ENCODE measurements at places on chromosomes 12 and 14.

GRCh38 chr14:71475916-71476315 is 456.3 kb upstream of the RGS6 start:
- no peak overlapping the region for H3K27ac ChIP-seq
- H3K36me3 ChIP-seq, result no peaks in the 10 kb centered on the region
- H3K4me1 ChIP-seq, result peaks cover 9% of the 10 kb centered on the region
- no peak overlapping the region for H3K4me3 ChIP-seq
- no peak for DNase-seq

- H3K4me1 ChIP-seq, result no peaks in the 10 kb centered on the region
- H3K36me3 ChIP-seq, result no peaks in the 10 kb centered on the region
- DNase-seq, result no peak
- H3K27ac ChIP-seq, result no peak overlapping the region
- H3K27me3 ChIP-seq, result no peaks in the 10 kb centered on the region
Observed at GRCh38 chr12:58513852-58514251, 406.5 kb downstream of the LRIG3 start.

DNA sequence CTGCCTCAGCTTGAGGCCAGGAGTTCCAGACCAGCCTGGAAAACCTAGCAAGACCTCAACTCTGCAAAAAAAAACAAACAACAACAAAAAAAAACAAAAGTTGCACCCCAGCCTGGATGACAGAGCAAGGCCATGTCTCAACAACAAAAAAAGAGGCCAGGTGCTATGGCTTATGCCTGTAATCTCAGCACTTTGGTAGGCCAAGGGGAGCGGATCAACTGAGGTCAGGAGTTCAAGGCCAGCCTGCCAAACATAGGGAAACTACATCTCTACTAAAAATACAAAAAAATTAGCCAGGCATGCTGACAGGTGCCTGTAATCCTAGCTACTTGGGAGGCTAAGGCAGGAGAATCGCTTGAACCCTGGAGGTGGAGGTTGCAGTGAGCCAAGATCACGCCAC is 6.5 kb upstream of the SLC2A14 start:
- no peaks in the 10 kb centered on the region for H3K4me1 ChIP-seq
- no peaks in the 10 kb centered on the region for H3K27me3 ChIP-seq

DNA sequence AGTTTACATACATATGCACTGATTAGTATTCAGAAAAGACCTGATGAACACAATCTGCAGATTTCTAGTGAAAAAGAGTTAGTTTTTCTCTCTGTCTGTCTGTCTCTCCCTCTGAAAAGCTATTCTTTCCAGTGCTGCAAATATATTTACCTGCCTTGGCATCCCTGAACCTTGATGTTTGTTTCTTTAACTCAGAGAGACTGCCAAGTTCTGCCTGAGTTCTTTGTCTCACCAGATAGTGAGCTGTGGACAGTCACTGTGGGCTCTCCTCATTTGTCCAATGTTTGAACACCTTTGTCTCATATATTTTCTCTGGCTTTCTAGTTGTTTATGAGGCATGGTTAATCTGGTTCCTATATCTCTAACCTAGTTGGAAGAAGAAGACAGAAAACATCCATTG is 250.4 kb downstream of the SOX5 start:
- no peaks in the 10 kb centered on the region for H3K36me3 ChIP-seq
- H3K27me3 ChIP-seq, result no peaks in the 10 kb centered on the region
- no peak overlapping the region for H3K27ac ChIP-seq
- H3K4me3 ChIP-seq, result no peak overlapping the region

DNA sequence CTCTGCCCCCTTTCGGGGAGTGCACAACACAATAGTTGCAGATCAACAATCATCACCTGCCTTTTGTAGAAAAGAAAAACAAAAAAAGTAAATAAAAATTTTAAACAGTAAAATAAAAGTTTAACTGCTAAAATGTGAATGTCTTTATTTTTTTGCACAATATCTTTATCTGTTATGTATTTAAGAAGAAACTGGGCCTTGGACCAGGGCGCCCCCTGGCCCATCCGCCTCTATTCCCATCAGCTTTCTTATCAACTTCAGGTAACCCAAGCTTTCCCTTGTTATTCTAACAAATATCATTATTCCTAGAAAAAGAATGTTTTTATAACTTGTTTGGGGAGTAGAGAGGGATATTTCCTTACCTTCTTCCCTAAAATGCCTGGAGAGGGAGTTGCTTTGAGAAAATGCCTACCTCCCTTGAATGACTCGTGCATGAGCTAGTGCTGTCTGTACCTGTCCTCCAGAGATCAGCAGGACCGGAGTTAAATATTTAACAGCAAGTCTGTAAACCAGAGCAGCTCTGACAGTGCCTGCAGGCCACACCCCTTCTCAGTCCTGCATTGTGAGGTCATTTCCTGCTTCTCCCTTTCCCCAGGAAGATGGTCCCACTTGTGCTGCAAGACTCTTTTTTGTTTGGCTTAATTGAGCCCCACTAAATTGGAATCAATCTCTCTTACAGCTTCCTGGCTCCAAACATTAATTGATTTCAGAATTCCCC is 192.8 kb upstream of the RGS6 start:
- peaks cover 13% of the 10 kb centered on the region for H3K36me3 ChIP-seq
- peak overlapping the region; percentile 54 for H3K27ac ChIP-seq
- peaks cover 4% of the 10 kb centered on the region for H3K4me1 ChIP-seq
- H3K27me3 ChIP-seq, result no peaks in the 10 kb centered on the region

DNA sequence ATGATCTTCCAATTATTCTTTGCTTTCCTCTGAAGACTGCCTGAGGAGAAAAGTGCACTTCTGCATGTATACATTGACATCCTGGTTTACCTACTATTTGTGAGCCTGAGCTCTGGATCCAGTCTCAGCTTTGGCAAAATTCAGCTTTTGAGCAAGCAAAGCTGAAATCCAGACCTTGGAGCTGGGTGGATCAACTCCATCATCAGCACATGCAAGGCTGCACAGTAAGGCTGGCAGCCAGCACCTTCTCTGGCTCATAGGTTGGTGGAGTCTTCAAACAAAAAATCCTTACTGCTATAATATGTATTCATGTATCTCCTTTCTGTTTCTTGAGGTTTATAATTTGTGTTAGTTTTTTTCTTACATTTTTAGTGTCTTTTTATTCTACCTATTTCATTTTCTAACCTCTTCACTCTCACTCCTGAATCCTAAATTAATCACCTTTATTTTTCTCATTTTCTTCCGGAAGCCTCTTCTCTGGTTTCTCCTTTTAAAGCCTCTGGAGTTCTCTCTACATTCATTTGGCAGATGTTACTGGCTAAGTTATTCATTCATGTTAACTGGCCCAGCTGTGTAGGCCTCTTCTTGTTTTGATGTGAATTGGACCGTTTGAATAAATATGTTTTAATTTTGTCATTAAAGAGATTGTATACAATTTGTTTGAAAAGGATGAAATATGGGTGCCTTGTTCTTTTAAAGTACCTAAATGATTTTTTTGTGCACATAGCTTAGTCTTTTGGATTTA is 224.8 kb downstream of the DACT1 start:
- no peaks in the 10 kb centered on the region for H3K27me3 ChIP-seq
- H3K4me1 ChIP-seq, result peaks cover 4% of the 10 kb centered on the region
- H3K27ac ChIP-seq, result no peak overlapping the region
- H3K4me3 ChIP-seq, result no peak overlapping the region
- no peak for DNase-seq

DNA sequence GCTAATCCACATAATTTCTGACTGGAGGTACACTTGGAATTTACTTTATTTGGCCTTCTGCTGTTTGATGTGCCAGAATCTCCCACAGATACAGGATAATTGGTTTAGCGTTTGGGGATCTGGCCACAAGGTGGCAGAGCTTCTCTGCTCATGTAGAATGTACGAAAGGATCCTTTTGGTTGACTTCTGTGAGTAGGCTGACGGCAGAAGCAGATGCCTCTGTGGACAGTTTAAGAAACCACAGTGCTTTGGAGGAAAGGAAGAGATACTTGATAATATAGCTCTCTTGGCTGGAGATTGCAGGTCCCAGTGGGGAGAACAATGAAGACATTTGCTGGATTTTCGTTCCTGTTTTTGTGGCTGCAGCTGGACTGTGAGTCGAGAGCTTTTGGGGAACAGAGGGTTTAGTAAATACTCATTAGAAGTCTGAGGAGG is 75.3 kb upstream of the OR4E1 start:
- no peaks in the 10 kb centered on the region for H3K4me1 ChIP-seq
- no peak overlapping the region for H3K27ac ChIP-seq
- no peak overlapping the region for H3K4me3 ChIP-seq

DNA sequence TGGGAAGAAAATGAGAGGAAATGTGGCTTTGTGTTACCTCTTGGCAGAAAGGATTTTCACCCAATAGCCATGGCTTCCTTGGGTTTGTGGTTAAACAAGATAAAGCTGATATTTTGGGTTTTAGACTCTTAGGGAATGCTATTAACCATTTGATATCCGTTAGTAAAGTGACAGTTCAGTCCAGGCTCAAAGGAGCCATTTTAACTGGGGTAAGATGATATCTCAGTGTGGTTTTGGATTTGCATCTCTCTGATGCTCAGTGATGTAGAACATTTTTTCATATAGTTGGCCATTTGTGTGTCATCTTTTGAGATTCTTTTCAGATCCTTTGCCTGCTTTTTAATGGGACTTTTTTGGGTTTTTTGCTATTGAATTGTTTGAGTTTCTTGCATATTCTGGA is 30.1 kb downstream of the IFT43 start:
- H3K27me3 ChIP-seq, result no peaks in the 10 kb centered on the region
- peaks cover 3% of the 10 kb centered on the region for H3K4me1 ChIP-seq
- DNase-seq, result no peak
- peaks cover under 1% of the 10 kb centered on the region for H3K36me3 ChIP-seq
- H3K27ac ChIP-seq, result no peak overlapping the region
- no peak overlapping the region for H3K4me3 ChIP-seq

DNA sequence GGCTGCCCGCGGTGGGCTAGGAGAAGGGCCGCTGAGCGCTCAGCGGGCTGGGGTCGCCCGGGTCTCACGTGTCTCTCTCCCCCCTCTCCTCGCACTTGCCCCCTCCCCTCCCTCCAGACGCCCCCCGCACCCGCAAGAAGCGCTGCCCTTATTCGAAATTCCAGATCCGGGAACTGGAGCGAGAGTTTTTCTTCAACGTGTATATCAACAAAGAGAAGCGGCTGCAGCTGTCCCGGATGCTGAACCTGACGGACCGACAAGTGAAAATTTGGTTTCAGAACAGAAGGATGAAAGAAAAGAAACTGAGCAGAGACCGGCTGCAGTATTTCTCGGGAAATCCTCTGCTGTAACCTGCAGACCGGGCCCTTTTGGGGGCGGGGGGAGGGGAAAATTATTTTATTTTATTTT is 314 bp upstream of the HOTAIR start:
- no peak overlapping the region for H3K27ac ChIP-seq
- no peak for DNase-seq

DNA sequence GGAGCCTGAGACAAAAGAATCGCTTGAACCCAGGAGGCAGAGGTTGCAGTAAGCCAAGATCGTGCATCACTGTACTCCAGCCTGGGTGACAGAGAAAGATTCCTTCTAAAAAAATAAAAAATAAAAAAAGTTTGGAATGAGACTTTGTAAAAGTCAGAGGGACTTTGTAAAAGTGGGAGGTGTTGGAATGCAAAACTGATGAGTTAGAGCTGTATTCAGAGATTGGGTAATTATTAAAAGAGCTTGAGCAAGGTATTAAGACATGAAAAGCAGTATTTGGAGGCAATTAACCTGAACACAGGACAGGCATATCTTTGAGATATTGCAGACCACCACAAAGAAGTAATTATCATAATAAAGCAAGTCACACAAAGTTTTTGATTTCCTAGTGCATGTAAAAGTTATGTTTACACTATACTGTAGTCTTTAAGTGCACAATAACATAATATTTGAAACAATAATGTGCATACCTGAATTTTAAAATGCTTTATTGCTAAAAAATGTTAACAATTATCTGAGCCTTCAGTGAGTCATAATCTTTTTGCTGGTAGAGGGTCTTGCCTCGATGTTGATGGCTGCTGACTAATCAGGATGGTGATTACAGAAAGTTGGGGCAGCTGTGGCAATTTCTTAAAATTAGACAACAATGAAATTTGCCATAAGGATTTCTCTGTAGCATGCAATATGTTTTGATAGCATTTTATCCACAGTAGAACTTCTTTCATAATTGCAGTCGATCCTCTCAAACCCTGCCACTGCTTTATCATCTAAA is 33.1 kb downstream of the PHLDA1 start:
- DNase-seq, result no peak
- no peaks in the 10 kb centered on the region for H3K27me3 ChIP-seq
- no peak overlapping the region for H3K27ac ChIP-seq
- H3K36me3 ChIP-seq, result no peaks in the 10 kb centered on the region

GRCh38 chr12:18919871-18920511 is 182.1 kb downstream of the CAPZA3 start:
- H3K27ac ChIP-seq, result no peak overlapping the region
- no peaks in the 10 kb centered on the region for H3K36me3 ChIP-seq
- DNase-seq, result no peak
- H3K27me3 ChIP-seq, result no peaks in the 10 kb centered on the region

- no peak overlapping the region for H3K4me3 ChIP-seq
- H3K27ac ChIP-seq, result no peak overlapping the region
- H3K4me1 ChIP-seq, result no peaks in the 10 kb centered on the region
Observed at GRCh38 chr14:56482310-56482911, 97.2 kb upstream of the TMEM260 start.

- no peak for DNase-seq
- no peaks in the 10 kb centered on the region for H3K27me3 ChIP-seq
- H3K4me3 ChIP-seq, result no peak overlapping the region
Observed at GRCh38 chr12:67980391-67980790, 8.9 kb upstream of the IFNG-AS1 start.

DNA sequence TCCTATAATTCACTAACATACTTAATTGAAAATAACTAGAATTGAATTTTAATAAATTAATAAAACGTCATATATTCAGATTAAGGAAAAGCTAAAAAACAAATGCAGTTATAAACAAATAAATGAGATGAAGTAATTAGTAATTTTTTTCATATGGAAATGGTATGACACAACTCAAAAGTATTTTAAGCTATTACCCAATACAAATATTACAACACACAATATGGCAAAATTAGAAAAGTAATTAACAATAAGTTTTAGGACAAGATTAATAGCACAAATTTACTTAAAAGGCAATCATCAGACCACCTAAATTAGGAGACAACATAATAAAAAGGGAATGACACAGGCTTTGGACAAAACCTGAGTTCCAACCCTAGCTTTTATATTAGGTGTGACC is 81.7 kb downstream of the EEA1 start:
- no peak overlapping the region for H3K27ac ChIP-seq
- H3K4me3 ChIP-seq, result no peak overlapping the region

GRCh38 chr14:85024931-85025330 is 505.0 kb upstream of the FLRT2 start:
- no peaks in the 10 kb centered on the region for H3K4me1 ChIP-seq
- H3K27ac ChIP-seq, result no peak overlapping the region
- DNase-seq, result no peak
